ENCODE measurements at places on chromosomes 12 and 14.

DNA sequence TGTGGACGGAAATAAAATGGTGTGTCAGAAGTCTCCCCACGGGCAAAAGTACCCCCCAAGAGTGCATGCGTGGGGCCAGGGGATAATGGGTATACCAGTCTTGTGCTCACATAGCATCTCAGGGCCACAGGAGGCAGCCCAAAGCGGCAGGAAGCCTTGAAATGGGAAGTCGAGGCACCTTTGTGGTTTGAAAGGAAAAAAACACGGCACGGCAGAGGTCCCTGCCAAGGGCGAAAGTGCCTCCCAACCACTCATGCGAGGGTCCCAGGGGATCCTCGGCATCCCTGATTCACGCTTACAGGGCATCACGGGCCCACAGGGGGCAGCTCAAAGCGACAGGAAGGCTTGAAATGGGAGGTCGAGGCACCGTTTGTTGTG, 583.2 kb downstream of the ALG10 start:
- DNase-seq, result no peak

DNA sequence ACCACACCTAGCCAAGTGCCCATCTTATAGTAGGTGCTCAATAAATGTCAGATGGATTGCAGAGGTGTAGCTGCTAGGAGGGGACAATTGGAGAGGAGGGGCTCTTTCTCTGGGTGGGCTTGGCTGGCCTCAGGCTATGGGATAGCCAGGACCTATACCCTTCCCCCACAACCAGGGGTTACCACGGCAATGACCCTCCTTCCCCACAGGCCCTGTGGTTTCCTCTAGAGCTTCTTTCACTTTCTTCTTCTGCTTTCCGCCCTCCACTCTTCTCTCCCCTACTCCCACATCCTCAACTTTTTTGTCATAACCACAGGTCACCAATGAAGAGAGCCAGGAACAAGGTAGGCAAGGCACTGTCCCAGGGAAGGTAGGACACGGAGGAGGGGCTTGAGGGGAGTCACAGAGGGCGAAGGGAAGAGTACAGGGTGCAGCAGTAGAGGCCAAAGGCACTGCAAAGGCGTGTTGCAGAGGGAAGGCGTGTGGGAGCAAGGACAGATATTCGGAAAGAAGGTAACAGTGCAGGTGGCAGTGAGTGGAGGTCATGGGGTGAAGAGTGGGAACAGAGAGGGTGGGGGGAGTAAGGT, 1.9 kb upstream of the ITGB7 start:
- DNase-seq, result no peak

- DNase-seq, result no peak
Observed at GRCh38 chr12:19288603-19289244, 150.6 kb upstream of the AEBP2 start.

DNA sequence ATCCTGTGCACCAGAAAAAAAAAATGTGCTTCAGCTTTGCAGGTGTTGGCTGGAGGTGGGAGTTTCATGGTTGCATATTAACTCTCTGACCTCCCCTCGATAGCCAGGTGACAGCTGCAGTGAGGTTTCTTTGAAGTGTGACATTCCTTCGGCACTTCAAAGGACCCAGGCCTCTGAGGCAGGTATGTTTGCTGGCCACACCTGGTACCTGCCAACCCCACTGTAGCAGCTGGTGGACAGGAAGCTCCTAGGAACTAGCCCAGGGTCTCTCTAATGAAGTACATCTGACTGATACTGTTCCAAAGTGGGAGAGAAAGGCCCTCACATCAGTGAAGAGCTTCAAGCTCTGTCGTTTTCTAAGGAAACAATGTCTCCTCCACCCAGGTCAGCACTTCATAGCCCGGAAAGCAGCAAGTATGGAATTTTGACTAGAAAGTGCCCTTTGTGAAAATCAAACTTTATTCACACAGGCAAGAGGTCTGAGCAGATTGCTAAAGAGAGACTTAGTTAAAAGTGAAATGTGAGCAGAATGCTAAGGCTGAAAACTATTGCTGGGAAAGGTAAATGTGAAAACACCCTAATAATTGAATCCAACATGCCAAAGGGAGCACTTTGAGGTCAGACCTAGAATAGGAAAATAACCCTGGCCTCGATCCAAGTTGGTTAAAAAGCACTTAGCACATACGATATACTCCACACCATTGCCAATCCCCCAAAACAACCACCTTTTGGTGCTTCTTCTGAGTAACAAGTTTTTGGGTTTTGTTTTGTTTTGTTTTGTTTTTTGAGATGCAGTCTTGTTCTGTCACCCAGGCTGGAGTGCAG, 71.3 kb downstream of the PHLDA1 start:
- DNase-seq, result no peak

DNA sequence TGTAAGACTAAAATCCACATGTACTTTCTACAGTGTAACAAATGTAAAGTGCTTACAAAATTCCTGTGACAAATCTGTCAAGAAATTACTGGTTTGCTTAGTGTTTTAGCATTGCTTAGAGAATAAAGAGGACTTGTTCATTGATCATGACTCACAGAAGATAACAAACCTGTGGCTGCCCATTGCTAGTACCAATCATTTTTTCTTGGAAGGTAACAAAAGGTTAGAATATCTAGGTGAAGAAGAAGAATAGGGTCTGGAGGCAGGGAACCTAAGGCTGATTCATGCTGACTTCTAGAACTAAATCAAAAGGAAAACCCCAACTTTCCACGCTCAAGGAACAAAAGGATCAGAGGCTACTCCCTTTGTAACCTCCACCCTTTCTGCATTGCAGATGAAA, 232.7 kb upstream of the ABCD2 start:
- DNase-seq, result no peak

- DNase-seq, result no peak
Observed at GRCh38 chr12:106445959-106446358, 88.4 kb downstream of the POLR3B start.

DNA sequence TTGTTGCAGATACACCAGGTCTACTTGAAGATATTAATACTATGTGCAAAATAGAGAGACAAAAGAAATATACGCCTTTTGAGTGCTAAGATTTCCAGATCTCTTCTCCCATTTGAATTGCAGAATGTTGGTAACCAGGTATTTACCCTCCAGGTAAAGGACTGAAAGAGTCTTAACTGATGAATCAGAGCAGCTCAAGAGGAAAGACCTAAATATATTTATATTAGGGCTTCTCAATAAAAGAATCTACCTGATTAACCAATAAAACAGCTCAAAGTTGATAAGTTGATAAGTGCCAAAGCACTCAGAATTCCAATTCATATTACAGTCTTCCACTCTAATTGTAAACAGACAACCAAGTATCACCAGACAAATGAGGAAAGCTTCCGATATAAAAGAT, 59.2 kb downstream of the ZNF641 start:
- no peak for DNase-seq

DNA sequence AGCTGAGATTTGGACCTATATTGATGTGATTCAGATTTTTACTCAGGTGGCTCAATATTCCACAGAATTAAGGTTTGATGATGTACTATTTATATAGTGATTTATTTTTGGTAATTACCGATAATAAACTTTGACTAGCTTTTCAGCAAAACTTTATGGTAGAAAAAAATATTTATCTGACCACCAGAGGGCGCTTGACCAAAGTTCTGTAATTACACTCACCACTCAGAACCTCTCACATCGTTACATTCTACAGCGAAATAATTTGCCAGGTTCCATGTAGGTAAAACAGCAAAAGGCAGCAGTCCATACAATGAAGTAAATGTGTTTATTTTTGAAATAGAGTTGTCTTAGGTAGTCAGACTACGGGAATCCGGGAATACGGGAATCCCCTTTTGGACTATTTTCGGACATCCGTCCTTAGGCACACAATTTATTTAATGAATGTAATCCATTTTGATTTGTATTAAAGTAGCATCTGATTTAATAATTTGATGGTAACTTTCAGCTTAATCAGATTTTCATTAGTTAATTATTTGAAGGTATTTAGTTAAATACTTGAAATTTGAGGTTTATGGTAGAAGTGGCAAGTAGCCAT, 143.0 kb upstream of the DDHD1 start:
- DNase-seq, result no peak

DNA sequence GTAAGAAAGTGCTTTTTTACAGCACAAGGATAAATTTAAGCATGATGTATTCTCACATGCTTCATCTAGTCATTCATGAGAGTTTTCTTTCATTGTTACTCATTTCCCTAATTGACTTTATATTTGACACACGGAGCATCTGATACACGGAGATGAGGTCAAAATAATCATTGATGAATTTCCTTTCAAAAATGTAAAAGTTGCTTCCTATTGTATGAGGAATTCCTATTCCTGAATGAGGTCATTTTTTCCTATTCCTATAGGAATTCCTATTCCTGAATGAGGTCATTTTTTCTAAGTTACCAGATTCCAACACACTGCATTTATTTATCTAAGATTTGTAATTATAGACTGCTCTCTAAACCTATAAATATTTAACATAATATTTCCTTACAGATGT, 316.7 kb upstream of the KITLG start:
- no peak for DNase-seq

Measured in stimulated activated CD4-positive, alpha-beta T cell treated with anti-CD3 and anti-CD28 coated beads, Interleukin-15, amount 100 ng/mL, for 48 hours (primary cell).